Stimulated activated CD8-positive, alpha-beta memory T cell treated with anti-CD3 and anti-CD28 coated beads, Interleukin-12 subunit alpha, Interleukin-12 subunit beta, amount 100 ng/mL, for 4 hours (primary cell): ENCODE measurements at places on chromosomes 11 and 22.

DNA sequence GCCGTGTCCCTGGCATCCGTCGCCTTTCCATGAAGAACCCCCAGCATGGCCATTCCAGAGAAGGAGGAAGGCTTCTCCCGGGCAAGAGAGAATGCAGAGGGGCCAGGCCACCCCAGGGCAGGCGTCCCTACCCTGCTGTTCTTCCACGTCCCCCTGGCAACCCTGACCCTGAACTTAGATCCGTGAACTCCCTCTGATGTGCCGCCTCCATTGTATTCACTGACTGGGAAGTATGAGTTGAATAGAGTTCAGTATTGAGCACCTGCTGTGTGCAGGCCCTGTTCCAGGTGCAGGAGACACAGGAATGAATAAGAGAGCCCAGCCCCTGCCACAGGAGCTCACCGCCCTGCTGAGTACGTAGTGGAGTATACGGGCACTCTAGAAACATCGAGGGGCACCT lies 29.1 kb upstream of the RELT start:
- no peak for DNase-seq

- DNase-seq = no peak
Observed at GRCh38 chr11:94002226-94002625, 18.9 kb upstream of the HEPHL1 start.

- no peak for DNase-seq
Observed at GRCh38 chr11:2177076-2177475, 5.5 kb upstream of the TH start.

DNA sequence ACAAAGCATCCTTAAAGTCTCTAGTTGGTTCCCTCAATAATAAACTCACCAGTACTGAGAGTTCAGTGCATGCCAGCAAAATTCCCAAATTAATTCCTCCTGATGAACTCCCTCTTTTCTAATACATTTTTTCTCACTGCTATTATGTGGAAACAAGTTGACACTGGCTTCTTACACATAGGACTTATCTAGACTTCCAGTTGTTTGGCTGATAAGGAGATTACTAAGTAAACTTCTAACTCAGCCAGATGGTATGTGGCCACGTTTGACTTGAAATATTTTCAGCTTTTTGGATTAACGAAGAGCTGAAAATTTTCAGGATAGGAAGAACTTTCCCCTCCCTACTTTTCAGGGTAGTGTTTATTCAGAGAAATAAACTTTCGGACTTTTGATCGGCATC lies 1154.2 kb upstream of the TENM4 start:
- DNase-seq = no peak

- DNase-seq = no peak
Observed at GRCh38 chr22:19523240-19524169, 705 bp downstream of the CLDN5 start.

DNA sequence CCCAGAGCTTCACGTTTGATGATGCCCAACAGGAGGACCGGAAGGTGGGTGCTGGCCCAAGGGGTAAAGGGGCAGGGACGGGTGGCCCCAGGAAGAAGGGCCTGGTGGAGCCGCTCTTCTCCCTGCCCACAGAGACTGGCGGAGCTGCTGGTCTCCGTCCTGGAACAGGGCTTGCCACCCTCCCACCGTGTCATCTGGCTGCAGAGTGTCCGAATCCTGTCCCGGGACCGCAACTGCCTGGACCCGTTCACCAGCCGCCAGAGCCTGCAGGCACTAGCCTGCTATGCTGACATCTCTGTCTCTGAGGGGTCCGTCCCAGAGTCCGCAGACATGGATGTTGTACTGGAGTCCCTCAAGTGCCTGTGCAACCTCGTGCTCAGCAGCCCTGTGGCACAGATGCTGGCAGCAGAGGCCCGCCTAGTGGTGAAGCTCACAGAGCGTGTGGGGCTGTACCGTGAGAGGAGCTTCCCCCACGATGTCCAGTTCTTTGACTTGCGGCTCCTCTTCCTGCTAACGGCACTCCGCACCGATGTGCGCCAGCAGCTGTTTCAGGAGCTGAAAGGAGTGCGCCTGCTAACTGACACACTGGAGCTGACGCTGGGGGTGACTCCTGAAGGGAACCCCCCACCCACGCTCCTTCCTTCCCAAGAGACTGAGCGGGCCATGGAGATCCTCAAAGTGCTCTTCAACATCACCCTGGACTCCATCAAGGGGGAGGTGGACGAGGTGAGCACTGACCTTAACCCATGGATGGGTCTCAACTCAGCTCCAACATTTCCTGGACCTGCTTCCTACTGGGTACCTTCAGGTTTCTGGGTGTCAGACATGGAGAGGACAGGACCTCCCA lies 2.0 kb downstream of the RIC8A start:
- DNase-seq = no peak

DNA sequence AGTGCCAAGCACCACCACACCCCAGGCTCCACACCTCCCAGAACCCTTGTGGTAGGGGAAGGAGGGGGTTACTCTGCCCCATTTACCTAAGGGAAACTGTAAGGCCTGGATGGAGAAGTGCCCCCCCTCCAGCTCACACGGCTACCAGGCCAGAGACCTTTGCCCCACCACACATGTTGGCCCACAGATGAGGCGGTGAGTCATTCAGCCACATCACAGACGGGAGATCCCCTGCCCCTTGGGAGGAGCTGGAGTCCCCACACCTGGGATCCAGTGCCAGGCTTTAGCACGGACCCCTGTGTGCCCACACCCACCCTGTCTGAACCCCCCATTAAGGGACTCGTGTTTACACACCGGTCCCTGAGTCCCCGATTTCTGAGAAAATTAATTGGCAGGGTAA lies 24.9 kb downstream of the CDKN1C start:
- no peak for DNase-seq
